ENCODE measurements at places on chromosomes 4 and X. TPM values are rescaled to one million over a fixed set of nuclear protein-coding genes. Genes with fewer than 3 reads are reported as not detected.

Gene DDIT4L
- 0.78 TPM for total RNA-seq

- no peak for DNase-seq
- no peaks in the 10 kb centered on the region for H3K4me1 ChIP-seq
- no peaks in the 10 kb centered on the region for H3K36me3 ChIP-seq
- H3K4me3 ChIP-seq, result no peak within 1 kb of the TSS
- H3K27me3 ChIP-seq, result peaks cover 3% of the 10 kb centered on the region
- no peak within 1 kb of the TSS for H3K27ac ChIP-seq
Observed at GRCh38 chrX:78945186-78945912, at the start of gene P2RY10. Gene P2RY10 (plus strand): TSS chrX:78945391. CDS start chrX:78960521, 15,130 bp downstream.

Gene MAML3
- 8.2 TPM for total RNA-seq

DNA sequence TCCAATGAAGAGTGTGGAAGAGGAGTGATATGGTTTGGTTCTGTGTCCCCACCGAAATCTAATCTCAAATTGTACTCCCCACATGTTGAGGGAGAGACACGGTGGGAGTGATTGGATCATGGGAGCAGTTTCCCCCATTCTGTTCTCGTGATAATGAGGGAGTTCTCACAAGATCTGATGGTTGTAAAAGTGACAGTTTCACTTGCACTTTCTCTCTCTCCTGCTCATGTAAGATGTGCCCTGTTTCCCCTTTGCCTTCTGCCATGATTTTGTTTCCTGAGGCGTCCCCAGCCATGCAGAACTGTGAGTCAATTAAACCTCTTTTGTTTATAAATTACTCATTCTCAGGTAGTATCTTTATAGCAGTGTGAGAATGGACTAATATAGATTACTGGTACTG is 39.6 kb downstream of the FAM47C start:
- H3K27me3 ChIP-seq, result no peaks in the 10 kb centered on the region
- no peak overlapping the region for H3K4me3 ChIP-seq
- H3K4me1 ChIP-seq, result no peaks in the 10 kb centered on the region
- no peaks in the 10 kb centered on the region for H3K36me3 ChIP-seq
- DNase-seq, result no peak

- H3K4me3 ChIP-seq, result no peak overlapping the region
- no peak overlapping the region for H3K27ac ChIP-seq
- H3K27me3 ChIP-seq, result no peaks in the 10 kb centered on the region
- no peak for DNase-seq
- no peaks in the 10 kb centered on the region for H3K4me1 ChIP-seq
- H3K36me3 ChIP-seq, result no peaks in the 10 kb centered on the region
Observed at GRCh38 chr4:16812041-16812440, 86.4 kb downstream of the LDB2 start.

DNA sequence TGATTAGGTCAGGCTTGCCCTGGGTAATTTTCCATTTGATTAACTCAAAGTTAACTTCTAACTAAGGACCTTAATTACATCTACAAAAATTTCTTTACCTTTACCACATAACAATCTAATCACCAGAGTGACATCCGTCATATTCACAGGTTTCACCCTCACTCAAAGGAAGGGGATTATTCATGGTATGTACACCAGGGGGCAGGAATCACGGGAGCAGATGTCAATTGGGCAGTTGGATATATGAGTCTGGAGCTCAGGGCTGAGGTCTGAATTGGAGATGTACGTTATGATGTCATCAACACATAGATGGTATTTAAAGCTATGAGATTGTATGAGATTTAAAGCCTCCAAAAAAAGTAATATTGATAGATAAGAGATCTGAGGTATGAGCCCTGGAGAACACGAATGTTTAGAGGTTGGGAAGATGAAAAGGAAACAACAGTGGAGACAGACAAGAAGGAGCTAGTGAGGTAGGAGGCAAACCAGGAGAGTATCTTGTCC is 52.9 kb downstream of the PGRMC1 start:
- H3K4me1 ChIP-seq, result peaks cover 4% of the 10 kb centered on the region
- H3K27me3 ChIP-seq, result peaks cover 5% of the 10 kb centered on the region
- no peak for DNase-seq
- no peak overlapping the region for H3K27ac ChIP-seq
- no peak overlapping the region for H3K4me3 ChIP-seq

Measured in osteocyte (in vitro differentiated cells).